Fibroblast of skin of left biceps (primary cell): ENCODE measurements at places on chromosomes 1 and 21.

- DNase-seq: no peak
Observed at GRCh38 chr1:36956570-36956969, 77.7 kb downstream of the GRIK3 start.

- no peak for DNase-seq
Observed at GRCh38 chr1:195130598-195130997, 1477.6 kb downstream of the KCNT2 start.

DNA sequence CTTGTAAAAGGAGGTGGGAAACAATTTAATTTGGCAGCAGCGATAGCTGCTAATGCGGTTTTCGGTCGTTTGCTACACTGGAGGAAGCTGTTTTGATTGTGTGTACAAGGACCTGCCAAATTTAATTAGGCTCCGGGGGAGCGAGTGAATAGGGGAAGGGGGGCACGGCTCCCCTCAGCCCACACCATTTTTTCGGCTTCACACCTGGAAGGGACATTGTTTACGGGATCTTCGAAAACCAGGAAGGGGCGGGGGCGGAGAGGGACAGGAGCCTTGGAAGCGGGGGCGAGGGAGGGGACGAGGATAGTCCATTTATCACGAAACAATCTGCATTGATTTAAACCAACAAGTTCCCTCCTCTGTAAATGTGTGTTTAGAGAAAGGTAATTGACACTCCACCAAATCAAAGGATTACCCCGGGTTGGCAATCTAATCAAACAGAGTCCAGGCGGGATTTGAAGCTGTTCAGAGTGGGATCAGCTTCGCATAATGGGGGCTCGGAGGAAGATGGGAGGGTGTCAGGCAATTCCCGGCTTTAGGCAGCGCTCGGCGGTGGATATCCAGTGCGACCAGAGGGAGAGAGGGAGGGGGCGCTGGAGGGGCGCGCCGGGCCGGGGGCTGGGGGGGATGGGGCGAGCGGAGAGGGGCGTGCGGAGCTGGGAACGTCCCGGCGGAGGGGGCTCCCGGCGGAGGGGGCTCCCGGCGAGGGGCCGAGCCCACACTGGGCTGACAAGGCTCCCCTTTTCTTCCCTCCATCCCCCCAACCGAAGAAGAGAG, 9.8 kb downstream of the PAX7 start:
- DNase-seq: no peak

DNA sequence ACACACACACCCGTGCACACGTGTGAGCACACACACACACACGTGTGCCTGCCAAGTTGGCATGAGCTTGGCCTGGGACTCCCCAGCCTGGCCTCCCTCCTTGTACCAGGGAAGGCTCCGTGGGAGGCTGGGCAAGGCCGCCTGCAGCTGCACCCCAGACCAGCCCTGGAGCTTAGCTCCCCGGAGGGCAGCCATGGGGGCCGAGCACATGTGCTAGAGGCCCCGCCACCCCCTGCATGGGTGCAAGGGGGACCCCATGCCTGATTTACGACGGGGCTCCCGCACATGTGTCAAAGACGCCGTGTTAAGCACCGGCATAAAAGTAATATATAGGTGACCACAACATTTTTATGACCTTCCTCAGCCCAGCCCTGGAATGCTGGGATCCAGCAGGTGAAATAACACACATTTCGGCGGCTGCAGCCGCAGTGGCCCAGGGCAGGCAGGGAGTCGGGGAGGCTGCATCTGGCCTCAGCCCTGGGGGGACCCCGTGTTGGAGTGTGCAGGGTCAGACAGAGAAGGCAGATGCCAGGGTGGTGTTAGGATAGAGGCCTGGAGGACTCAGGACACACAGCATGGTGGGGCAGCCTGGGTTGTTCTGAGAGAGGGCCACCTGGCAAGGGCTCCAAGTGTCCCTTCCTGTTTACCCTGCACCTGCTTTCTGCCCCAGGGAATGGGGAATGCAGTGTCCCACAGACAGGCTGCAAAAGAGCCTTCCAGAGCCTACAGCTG, 56.3 kb downstream of the WNT9A start:
- no peak for DNase-seq

- DNase-seq: no peak
Observed at GRCh38 chr1:169753549-169753948, 19.7 kb upstream of the SELE start.

- no peak for DNase-seq
Observed at GRCh38 chr1:185520188-185520920, 203.3 kb upstream of the IVNS1ABP start.

DNA sequence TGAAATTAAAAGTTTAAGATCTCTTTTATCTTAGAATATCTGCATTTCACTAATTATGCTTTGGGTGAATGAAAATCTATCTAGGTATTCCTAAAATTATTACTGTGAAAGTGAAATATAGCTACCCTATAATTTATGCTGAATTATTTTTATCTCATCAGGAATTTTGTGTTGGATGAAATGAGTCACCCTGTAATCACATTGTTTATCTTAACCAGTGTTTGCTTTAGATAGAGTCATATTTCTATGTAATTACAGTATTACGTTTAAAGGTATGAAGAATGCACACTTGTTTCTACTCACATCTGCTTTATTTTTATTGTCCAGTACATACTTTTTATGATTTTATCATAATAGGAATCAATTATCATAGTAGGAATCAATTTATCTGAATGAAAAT, 249.2 kb downstream of the NCAM2 start:
- no peak for DNase-seq

DNA sequence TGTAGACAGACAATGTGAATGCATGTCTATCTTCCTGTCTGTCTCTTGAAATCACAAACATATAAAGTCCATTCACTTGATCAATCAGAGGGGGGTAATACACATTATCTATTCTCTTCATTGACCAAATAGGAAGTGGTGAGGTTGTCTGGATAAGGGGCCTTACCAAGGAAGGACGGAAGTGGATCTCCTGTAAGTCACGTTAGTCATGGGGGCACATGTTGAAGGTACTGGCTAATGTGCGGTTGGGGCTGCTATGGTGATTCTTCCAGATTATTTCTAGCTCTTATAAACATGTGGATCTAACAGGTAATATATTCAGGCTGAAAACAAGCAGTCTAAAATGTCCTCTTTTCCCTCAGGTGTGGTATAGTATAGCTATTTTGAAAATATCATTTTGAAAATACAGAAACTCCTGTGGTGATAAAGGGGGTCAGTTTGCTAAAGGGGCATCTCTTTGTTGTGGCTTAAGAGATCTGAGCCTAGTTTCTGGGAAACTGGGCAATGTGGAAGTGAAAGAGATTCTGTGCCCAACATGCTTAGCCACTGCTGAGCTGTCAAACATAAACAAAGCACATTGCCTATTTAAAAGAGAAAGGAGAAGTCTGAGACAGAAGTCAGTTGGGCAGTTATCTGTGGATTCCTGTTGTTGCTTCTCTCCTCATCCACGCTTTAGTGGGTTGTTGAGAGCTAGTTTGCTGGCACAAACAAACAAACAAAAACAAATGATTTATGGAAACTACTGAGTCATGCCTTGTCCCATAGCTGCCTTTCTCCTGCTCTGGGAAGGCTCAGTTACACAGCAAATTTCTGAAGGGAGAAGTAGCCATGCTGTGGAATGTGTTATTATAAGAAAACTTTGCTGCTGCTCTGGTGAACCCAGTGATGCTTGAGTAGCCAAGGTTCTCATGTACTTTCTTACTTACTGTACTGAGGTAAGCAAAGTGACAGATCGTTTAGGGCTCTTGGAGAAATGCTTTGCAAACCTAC, 166.9 kb downstream of the HLX start:
- no peak for DNase-seq

DNA sequence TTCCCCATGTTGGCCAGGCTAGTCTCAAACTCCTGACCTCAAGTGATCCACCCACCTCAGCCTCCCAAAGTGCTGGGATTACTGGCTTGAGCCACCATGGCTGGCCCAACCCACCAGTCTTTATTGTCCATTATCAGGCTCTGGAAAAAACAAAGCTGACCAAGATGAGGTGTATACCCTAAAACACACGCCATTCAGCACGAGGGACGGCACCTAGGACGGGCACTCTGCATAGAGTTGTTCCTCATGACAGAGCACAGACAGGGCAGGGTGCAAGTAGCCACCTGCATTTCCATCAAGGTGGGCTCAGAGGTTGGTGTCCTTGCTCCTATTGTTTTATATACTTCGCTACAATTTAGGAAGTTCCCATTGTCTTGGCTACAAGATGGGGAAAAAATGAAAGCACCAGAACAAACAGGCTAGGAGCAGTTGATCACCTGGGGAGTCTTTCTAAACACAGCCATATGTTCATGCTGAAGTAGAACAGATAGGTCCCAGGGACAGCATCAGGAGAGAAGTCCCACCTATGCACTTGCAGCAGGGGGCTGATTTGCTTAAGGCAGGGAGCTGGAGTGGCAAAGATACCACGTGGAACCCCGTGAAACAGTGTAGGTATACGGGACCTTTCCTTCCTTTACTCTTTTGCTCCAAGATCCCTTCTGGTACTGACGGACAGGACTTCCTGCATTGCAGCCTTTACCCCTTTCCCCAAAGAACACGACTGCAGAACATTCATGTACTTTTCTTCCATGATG, 4.5 kb downstream of the KRTCAP2 start:
- no peak for DNase-seq

GRCh38 chr1:905811-906599, 17.7 kb upstream of the SAMD11 start:
- DNase-seq: no peak

DNA sequence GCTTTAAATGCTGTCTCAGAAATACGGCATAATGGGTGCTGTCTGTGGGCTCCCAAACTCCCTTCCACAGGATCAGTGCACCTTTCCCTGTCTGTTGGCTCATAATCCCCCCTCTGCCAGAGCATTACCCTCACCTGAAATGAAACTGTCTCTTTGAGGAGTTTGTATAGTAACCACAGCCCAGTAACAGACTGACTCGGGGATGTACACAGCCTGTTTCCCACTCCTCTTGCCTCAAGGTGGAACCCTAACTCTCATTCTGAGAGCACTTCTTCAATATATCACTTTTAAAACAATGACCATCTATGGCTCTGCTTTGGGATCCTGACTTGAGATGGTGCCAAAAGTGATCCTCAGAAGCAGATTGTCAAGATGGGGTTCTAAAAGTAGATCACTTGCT, 332.5 kb downstream of the AMY1C start:
- no peak for DNase-seq
